ENCODE measurements at places on chromosomes 12 and 14. TPM values are rescaled to one million over a fixed set of nuclear protein-coding genes. Genes with fewer than 3 reads are reported as not detected.

AICDA gene
- polyA plus RNA-seq: not detected

DNA sequence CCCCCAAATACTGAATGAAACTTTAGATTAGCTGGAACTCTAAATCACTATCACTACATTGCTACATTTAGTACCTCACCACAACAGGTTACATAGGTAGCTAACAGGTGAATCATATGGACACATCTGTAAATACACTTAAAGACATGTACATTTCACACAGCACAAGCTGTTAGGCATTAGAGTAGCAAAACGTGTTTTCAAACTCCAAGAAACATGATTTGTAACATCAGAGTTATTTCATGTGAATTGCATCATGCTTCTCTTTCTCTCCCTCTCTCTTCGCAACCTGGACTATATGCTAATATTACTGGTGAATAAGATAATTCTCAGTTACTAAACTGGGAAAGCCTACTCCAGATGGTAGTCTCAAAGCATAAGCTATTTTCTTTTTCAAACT, 4.3 kb downstream of the SEL1L start:
- H3K4me1 ChIP-seq: peaks cover 24% of the 10 kb centered on the region
- no peaks in the 10 kb centered on the region for H3K36me3 ChIP-seq
- DNase-seq: no peak
- no peak overlapping the region for H3K27ac ChIP-seq

PLEKHG7 gene
- polyA plus RNA-seq: not detected

CFAP54 gene
- polyA plus RNA-seq: not detected

GRCh38 chr12:75704664-75705063, 193.3 kb upstream of the KRR1 start:
- DNase-seq: no peak
- H3K4me1 ChIP-seq: peaks cover 6% of the 10 kb centered on the region
- H3K27me3 ChIP-seq: no peaks in the 10 kb centered on the region
- no peaks in the 10 kb centered on the region for H3K36me3 ChIP-seq
- no peak overlapping the region for H3K4me3 ChIP-seq
- H3K27ac ChIP-seq: no peak overlapping the region

DNA sequence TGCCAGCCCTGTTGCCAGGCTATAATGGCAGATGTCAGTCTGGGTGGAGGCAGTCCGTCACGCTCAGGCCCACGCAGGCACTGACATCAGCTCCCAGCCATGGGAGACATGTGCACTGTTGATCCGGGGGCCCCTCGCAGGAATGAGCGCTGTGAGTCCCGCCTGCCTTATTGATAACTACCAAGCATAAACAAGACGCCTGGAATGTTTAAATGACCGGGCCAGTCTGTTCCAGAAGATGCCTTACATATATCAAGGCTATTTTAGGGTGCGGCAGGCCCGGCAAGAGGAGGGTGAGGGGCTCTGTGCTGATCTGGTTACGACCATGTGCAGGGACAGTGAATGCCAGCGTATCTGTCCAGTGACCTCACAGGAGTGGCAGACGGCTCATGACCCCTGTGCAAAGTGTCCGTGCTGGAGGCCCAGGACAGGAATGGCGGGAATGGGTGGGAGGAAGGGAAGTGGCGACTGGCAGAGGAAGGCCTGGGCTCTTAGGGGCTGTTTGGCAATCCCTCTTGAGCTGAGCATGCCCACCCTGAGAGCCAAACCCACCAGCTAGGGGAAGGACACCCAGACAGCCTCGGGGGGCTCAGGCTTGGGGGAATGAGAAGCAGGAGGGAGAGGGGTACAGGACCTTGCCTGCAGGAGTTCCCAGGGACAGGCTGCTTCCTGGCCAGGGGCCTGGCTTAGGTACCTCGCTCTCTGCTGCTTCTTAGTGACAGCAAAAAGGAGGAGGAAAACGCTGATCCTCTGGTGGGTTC, 49.3 kb downstream of the DLK1 start:
- no peaks in the 10 kb centered on the region for H3K27me3 ChIP-seq
- H3K27ac ChIP-seq: no peak overlapping the region
- no peak for DNase-seq
- H3K36me3 ChIP-seq: no peaks in the 10 kb centered on the region

DNA sequence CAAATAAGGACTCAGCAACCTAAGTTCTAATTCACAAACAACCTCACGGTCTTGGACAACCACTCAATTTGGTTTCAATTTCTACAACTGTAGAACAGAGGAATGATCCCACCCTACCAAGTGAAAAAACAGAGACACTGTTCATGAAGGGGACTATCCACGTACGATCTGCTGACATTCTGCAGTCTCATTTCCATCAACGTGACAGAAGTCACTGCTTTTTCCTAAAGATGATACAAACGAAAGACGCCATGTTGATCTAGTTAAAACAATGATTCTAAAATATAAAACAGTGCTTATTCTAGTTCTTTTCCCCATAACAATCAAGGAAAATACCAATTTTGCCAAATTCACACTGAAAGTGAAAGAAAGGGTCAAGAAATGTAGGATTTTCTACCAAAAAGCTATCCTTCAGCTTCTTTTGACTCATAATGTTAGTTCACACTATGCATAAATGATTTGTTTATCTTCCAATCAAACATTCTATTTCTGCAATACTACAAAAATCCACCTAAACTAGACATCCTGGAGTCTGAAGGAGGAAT, 38.1 kb downstream of the CORO1C start:
- H3K4me1 ChIP-seq: peaks cover 32% of the 10 kb centered on the region
- H3K36me3 ChIP-seq: no peaks in the 10 kb centered on the region
- no peaks in the 10 kb centered on the region for H3K27me3 ChIP-seq
- DNase-seq: no peak

- DNase-seq: no peak
- no peaks in the 10 kb centered on the region for H3K27me3 ChIP-seq
Observed at GRCh38 chr12:53345486-53346188, 9.5 kb upstream of the SP7 start.

DNA sequence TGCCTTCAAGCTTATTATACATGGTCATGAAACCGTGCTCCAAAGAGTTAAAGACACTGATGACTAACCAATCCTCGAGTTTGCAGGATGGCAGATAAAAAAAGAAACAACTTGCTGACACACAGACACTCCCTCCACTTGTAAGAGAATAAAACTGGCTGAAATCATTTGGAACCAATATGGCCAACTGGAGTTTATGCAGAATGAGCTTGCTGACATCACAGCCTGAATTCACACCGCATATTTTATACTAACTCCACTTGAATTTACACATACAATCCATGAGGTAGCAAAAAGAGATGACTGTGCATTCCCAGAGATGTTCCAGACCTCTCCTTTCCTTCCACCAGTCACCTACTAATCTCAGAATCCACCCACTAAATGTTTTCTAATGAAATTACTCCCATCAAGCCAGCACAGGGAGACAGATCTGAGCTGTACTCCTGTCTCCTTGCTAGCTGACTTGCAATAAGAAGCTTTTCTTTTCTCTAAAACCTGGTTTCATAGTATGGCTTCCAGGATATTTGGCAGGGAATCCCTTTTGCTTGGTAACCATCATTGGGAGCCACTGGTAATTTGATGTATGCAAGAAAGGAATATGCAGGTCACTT, 15.8 kb upstream of the PTPRR start:
- DNase-seq: no peak
- H3K27me3 ChIP-seq: no peaks in the 10 kb centered on the region
- H3K36me3 ChIP-seq: no peaks in the 10 kb centered on the region
- no peaks in the 10 kb centered on the region for H3K4me1 ChIP-seq

DNA sequence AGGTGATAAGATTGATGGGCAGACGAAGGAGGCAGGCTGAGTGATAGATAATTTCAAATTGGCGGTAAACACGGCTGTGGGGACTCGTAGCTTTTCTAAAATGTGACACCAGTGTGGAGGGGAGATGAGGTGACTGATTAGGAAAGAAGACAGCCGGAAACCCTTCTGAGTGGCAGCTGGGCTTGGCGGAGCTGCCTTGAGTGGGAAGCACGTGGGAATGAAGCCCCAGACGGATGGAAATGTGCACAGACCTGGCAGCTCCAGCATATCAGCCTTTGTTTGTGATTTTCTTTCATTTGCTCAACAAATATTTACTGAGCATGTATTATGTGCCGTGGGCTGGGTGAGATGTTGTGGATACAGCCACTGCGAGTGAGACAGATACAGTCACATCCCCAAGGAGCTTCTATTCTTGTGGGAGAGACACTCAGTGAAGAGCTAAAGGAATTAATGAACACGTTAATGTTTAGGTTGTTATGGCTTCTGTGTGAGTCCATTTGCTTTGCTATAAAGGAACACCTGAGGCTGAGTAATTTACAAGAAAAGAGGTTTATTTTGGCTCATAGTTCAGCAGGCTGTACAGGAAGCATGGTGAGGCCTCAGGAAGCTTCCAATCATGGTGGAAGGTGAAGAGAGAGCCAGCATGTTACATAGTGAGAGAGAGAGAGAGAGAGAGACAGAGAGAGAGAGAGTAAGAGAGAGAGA, 65.5 kb upstream of the LHX5 start:
- H3K36me3 ChIP-seq: no peaks in the 10 kb centered on the region
- no peaks in the 10 kb centered on the region for H3K4me1 ChIP-seq
- no peaks in the 10 kb centered on the region for H3K27me3 ChIP-seq

DNA sequence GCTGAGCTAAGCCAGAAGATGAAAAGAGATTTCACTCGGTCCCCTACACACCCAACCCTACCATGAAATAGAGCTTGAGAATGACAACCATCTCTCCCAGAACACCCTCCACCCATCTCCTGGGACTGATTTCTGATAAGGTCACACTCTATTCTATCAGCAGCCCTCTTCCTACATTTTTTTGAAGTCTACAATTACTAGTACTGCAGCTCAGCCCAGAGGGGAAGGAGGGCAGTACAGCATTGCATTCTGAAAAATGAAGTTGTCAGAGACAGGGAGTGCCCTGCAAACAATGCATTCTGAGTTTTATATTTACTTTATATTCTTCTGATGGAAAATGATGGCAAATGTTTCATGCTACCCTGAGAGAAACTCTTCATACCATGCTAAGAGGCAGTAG, 318.5 kb downstream of the BCAT1 start:
- H3K27me3 ChIP-seq: no peaks in the 10 kb centered on the region
- H3K4me3 ChIP-seq: no peak overlapping the region
- H3K36me3 ChIP-seq: no peaks in the 10 kb centered on the region

DNA sequence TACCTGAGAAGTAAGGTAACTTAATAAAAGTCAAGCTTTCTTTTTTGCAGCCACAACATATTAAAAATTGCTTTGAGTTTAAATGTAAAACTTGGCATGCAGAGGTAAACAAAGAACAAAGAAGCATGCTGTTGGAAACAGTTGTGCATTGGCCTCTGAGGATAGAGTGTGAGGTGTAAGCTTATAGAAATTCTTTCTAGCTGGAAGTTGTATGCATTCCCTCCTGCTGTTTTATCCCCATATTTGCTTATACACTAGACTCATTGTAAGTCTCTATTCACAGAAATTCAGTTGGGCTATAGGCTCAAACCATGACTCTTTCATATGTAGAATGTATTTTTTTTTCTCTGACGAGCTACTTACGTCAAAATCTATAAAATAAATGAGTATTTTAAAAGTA, 316.3 kb downstream of the SLC6A15 start:
- H3K27ac ChIP-seq: no peak overlapping the region
- H3K4me1 ChIP-seq: no peaks in the 10 kb centered on the region

DNA sequence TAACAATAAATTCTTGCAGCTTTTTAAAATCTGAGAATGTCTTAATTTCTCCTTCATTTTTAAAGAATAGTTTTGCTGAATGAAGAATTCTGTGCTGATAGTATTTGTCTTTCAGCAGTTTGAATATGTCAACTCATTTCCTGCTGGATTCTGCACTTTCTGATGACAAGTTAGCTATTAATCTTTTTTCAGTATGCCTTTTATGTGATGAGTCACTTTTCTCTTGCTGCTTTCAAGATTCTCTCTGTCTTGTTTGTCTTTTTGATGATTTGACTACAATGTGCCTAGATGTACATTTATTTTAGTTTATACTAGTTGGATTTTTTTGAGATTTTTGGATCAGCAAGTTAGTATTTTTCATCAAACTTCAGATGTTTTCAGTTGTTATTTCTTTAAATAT, 87.9 kb upstream of the AVPR1A start:
- DNase-seq: no peak
- no peak overlapping the region for H3K4me3 ChIP-seq
- no peaks in the 10 kb centered on the region for H3K4me1 ChIP-seq
- no peaks in the 10 kb centered on the region for H3K27me3 ChIP-seq
- H3K27ac ChIP-seq: no peak overlapping the region
- no peaks in the 10 kb centered on the region for H3K36me3 ChIP-seq

SDSL gene
- not detected for polyA plus RNA-seq

- no peaks in the 10 kb centered on the region for H3K36me3 ChIP-seq
- no peak for DNase-seq
- H3K4me3 ChIP-seq: no peak overlapping the region
- H3K27ac ChIP-seq: no peak overlapping the region
Observed at GRCh38 chr12:7907009-7907408, 29.0 kb downstream of the SLC2A3 start.

DNA sequence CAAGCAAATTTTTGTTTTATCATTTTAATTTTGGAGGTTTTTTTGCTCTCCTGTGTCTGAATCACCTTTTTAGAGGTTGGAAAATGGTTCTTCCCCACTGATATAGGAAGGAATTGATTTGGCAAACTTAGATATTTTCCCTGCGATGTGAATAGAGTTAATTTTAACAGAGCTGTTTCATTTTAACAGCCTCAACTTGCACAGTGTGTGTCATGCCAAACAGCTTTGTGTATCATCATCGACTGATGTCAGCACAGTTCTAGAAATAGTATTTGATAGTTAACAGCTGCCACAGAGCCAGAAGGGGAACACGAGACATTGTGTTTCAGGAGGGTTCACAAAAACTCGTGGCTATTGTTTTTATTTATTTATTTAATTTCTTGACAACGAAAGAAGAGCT, 243.1 kb upstream of the FOXN3 start:
- no peaks in the 10 kb centered on the region for H3K27me3 ChIP-seq
- no peaks in the 10 kb centered on the region for H3K4me1 ChIP-seq
- DNase-seq: no peak
- H3K4me3 ChIP-seq: no peak overlapping the region

GRCh38 chr12:111445726-111446581, 40.2 kb downstream of the SH2B3 start:
- H3K27me3 ChIP-seq: no peaks in the 10 kb centered on the region
- no peak for DNase-seq
- H3K27ac ChIP-seq: peak overlapping the region; percentile 77
- H3K36me3 ChIP-seq: peaks cover 9% of the 10 kb centered on the region
- H3K4me1 ChIP-seq: peaks cover 55% of the 10 kb centered on the region

SNX6 gene
- polyA plus RNA-seq: 114 TPM

DNA sequence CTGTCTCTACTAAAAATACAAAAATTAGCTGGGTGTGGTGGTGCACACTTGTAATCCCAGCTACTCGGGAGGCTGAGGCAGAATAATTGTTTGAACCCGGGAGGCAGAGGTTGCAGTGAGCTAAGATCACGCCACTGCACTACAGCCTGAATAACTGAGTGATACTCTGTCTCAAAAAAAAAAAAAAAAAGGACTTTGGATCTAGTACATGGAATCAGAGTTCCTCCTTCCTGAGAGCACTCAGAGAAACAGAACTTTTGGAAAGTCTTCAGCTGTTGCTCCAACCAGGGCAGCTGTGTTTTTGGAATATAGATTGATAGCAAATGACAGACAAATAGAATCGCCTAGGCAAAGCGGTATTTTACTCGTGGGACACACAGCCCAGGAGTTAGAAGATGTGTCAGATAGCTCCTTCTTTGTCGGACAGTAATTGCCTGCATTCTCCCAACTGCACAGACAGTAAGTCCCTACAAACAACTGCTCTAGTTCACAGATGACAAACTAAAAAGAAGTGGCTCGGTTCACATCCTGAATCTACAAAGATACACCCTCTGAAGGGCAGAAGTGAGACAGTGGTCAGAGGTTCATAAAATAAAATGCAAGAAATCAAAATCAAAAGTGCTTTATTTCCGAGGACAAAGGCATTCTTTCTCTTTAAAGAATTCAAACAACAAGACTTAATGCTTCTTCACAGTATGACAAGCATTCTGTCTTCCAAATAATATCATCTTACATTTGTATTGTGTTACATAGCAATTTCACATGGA, 17.1 kb upstream of the NEK9 start:
- peaks cover 41% of the 10 kb centered on the region for H3K4me1 ChIP-seq
- no peak overlapping the region for H3K27ac ChIP-seq
- no peaks in the 10 kb centered on the region for H3K27me3 ChIP-seq

All from naive thymus-derived CD4-positive, alpha-beta T cell (primary cell).